ENCODE measurements at places on chromosomes 6 and 20.

DNA sequence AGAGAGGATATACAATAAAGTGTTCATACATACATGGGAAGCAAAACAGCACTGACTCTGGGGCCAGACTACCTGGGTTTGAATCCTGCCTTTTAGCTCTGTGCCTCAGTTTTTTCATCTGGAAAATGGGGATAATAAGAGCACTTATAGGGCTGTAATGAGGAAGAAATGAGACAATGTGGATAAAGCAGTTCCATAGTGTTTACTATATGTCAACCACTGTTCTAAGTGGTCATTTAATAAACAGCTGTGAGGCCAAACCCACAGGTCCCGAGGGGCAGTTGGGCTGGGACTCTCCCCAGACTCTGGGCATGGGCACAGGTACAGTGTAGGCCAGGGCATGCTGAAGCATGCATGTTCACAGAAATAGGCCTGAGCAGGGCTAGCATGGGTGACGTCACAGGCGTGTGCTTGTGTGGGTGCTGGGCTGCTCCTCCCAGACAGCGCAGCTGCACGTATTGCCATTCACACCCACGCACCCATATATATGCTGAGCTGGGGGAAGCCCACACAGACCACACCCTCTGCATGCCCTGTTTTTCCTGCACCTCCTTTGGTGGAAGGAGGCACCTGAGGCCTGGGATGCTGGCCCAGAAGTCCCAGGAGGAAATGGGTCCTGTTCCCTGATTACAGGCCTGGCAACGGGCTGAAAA, 3.5 kb upstream of the PLCG1 start:
- peak; percentile 70 for DNase-seq

GRCh38 chr20:20024942-20025341, 7.8 kb downstream of the NAA20 start:
- no peak for DNase-seq

DNA sequence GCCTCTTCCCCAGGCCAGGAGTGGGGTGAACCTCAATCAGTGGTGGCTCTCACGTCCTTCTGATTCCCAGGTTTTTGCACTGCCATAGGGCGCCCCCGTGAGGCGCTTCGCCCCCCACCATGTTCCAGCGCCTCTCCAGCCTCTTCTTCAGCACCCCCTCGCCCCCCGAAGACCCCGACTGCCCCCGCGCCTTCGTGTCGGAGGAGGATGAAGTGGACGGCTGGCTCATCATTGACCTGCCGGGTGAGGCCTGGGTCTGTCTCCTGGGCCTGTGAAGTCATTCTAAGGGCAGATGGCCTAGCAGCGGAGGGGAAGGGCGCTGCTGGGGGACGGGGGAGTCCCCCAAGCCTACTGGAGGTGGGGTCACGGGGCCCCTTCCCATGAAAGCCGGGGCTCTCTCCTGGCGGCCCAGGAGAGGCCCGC, 4.5 kb downstream of the TP53INP2 start:
- no peak for DNase-seq

DNA sequence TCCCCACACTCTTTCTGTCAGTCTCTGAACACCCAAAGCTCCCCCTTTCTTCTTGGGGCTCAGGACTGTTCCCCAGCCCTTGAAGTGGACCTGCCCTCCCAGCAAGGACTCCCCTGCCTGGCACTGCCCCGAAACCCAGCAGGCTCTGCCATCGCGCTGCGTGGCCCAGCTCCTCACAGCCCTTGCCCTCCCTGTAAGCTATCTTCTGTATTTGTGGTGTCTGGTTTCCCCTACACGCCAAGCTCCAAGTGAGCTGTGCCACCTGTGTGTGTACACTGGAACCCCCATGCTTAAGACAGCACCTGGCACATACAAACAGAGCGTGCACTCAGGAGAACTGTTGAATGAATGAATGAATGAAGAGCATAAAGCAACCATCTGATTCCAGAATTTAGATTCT, 57.7 kb downstream of the TMEM242 start:
- no peak for DNase-seq

GRCh38 chr20:16111172-16111832, 461.9 kb downstream of the KIF16B start:
- no peak for DNase-seq

DNA sequence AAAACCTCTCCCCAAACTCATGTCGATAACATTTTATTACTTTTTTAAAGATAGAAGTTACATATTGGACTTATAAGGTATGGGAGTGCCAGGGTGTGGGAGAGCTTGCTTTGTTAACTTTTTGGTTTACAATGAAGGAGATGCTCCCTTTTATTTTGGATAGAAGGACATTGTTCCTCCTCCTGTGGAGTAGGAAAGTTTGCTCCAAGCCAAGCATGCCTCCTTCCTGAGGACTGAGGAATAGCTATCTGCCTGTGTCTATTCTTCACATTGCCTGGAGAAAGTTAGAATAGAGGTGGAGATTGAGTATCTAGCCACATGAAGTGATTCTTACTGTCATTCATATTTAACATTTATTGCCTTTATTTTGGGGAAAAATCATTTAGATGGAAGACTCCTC, 71.9 kb downstream of the EYA4 start:
- DNase-seq = no peak

- DNase-seq = no peak
These were observed 274.1 kb downstream of the CLIC5 start for GRCh38 chr6:45741437-45742171.

GRCh38 chr20:32271620-32272019, 5.8 kb upstream of the KIF3B start:
- DNase-seq = no peak

DNA sequence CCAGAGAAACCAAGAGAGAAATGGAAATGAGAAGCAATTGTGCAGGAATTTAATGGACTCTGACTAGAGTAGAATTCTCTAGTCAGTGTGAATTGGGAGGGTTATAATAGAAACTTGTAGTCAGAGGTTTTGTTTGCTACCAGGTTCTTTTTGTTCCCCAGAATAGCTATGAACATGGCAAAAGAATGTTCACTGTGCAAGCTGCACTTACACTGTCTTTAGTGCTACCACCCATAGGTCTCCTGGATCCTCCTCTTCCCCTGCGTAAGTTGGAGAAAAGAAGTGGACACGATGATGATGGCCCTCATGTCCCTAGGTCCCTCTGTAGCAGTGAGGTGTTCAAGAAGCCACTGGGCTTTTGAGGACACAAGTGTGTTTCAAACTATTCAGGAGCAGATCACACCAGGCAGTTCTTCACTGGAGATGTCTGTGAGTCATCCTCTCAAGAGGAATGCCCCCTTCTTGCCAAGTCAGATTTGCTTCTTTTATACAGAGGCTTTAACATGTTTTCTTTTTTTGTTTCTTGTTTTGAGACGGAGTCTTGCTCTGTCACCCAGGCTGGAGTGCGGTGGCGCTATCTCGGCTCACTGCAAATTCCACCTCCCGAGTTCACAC, 47.6 kb upstream of the SMIM8 start:
- no peak for DNase-seq

GRCh38 chr6:132131758-132132157, 180.6 kb upstream of the CCN2 start:
- DNase-seq = no peak

DNA sequence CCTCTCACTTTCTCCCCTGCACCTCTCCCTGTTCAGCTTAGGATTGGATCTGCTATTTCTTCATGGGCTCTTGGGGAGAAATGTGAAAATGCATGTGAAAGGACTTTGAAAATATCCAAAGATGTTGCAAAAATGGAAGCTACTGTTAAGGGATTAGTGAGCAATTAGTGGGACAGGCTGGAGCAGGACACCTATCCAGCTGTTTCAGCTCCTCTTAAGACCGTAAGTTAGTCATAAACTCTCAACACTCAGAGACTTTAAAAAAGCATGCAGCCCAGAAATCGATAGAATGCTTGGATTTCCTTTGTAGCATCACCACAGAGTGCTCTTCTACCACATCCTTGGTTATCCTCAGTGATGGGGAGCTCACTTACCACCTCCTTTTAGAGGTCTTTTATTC, 88.7 kb downstream of the SLC24A3 start:
- no peak for DNase-seq

GRCh38 chr6:38762848-38763247, 47.7 kb downstream of the DNAH8 start:
- no peak for DNase-seq

Data from GM06990 (cell line).